ENCODE measurements at places on chromosomes 4 and X.

GRCh38 chr4:140423106-140423505 lies 4.3 kb downstream of the CLGN start:
- no peak for DNase-seq

DNA sequence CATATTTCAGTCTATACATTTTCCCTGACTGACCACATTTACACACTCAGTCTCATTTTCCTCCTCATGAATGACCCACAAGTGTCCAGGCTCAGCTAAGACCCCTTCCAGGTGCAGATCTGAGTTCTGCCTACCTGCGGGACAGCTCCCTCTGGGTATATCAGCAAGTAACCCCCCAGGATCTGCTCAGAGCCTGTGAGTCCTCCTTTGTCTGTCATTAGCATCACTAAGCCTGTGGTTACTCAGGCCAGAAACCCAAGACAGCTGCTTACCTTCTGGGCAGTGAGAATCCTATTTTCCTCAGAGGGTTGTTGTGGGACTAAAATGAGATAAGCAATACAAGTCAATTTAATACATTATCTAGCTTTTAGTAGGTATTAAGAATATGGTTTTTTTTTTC lies 487.6 kb upstream of the BOD1L1 start:
- DNase-seq = no peak

GRCh38 chrX:141220342-141221008 lies 21.8 kb downstream of the SPANXC start:
- DNase-seq = peak; percentile 2

DNA sequence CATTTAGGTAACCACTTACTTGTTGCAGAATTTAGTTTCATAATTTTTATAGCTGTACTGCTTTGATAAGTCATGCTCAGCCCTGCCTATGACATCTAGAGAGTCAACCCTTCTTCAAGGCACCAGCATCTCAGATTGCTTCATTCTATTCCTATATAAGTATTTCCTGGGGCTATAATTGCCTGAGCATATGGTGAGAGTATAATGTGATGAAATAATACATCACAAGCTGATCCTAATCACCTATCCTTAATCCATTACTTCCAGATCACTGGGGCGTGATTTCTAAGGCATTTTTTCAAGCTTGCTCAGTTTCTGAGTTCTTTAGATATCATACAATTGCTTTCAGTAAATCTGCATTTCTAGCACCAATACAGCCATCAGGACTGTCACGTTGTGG lies 200.0 kb upstream of the NPY2R start:
- no peak for DNase-seq

DNA sequence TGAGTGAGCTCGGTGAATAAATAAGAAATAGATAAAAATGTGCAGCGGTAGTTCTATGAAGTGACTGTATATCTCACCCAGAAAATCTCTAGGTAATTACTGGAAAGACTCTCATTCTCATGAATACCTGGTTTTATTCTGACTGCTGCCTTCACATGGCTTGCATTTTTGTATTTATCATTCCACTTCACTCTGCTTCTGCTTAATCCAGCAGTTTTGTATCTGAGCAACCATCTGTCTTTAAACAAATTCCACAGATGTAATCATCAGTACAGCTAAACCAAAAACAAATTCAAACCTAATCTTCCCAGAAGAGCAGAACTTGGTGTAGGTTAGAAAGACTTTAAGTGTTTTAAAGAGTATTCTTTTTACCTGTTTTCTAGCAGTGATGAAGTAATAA lies 11.2 kb upstream of the ALB start:
- DNase-seq = no peak

GRCh38 chrX:12771445-12772069 lies 19.7 kb upstream of the PRPS2 start:
- DNase-seq = no peak

DNA sequence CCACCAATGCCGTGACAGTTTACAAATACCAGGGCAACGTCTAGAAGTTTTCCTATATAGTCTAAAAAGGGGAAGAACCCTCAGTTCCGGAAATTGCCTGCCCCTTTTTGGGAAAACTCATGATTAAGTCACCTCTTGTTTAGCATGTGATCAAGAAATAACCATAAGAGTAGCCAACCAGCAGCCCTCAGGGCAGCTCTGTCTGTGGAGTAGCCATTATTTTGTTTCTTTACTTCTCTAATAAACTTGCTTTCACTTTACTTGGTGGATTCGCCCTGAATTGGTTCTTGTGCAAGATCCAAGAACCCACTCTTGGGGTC lies 20.0 kb upstream of the HOPX start:
- no peak for DNase-seq

DNA sequence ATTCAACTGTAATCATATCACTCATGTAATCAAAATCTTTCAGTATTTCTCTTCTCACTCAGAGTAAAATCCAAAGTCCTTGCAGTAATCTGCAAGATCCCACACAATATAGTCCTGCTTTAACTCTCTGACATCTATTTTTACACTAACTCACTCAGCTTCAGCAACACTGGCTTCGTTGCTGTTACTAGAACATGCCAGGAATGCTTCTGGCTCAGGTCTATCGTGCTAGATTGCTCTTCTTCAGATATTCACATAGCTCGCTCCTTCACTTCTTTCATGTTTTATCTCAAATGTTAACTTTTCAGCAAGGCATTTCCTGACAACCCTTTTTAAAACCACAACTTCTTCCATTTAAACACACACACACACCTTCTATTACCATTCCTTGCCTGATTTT lies 331.7 kb upstream of the HTR2C start:
- no peak for DNase-seq

DNA sequence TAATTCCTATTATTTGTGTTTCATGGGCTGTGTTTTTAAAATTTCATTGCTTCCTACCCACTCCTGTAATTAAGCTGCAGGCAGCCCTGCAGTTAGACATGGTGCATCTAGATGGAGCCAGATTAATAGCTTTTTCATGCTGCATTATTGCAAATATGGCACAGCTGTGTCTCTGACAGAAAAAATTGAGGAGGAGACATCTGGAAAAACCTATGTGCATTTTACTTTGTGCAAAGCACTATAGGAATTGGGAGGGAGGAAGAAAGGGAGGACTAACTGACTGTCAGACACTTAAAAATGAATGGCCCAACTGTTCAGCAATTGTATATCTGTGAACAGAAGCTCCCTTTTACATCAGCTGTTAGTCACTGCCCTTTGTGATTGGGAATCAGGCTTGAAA lies 8.1 kb upstream of the RPGR start:
- DNase-seq = no peak

GRCh38 chr4:147617841-147618691 lies 869 bp downstream of the TMEM184C start:
- DNase-seq = no peak

DNA sequence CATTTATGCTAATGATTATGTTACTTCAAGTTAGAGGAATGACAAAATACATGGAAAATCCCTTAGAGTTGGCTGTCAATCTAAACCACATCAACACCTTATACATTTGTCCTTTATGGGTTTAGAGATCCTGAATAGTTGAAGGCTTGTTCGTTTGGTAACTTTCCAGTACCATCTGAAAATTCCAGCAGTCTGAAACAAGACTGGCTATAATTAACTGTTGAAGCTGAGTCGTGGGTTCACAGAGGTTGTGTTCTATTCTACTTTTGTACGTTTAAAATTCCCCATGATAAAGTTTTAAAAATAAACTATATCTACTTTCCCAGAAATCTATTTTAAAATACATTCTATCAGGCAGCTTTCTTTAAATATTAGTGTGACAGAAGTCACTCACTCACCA lies 73.0 kb downstream of the USP46 start:
- DNase-seq = no peak

DNA sequence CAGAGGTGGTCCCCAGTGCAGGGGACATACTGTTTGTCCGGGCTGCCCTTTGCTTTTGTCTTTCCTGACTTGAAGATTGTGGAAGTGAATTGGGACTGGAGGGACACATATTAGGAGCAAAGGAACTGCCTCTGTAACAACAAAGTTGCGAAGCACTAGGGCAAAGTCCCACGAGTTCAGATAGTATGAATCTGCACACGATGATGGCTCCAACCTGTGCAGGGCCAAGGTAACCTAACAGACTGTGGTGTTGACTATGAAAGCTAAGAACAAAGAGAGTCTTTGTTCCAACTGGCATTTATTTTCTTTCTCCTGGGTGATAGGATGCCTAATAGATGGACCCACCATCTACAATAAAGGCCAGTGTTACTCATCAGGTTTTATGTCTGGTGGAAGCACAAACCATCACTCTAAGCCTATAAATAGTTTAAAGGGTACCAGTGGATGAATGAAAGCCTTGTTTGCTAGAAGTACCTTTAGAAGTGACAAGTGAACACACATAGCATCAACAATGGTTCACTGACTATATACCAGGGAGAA lies 71.8 kb downstream of the TMA16 start:
- DNase-seq = no peak

GRCh38 chrX:39161611-39162255 lies 360.5 kb downstream of the MID1IP1 start:
- DNase-seq = no peak

DNA sequence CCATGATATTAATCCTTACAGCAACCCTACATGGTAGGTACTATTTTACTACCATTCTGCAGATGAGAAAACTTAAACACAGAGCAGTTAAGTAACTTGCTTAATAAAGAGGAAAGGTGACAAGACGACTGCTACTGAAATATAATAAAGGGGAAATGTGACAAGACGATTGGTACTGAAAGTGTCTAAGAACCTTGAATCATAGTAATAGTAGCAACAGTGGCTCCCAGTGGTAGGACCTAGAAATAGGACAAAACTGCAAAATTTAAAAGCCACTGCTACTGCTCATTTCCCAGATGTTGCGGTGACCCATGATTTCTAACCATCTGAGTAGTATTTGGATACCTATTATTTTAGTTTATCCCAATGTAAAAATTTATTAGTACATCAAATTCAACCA lies 89.5 kb downstream of the TASL start:
- no peak for DNase-seq

GRCh38 chrX:117860517-117860916 lies 256.1 kb downstream of the KLHL13 start:
- DNase-seq = no peak

DNA sequence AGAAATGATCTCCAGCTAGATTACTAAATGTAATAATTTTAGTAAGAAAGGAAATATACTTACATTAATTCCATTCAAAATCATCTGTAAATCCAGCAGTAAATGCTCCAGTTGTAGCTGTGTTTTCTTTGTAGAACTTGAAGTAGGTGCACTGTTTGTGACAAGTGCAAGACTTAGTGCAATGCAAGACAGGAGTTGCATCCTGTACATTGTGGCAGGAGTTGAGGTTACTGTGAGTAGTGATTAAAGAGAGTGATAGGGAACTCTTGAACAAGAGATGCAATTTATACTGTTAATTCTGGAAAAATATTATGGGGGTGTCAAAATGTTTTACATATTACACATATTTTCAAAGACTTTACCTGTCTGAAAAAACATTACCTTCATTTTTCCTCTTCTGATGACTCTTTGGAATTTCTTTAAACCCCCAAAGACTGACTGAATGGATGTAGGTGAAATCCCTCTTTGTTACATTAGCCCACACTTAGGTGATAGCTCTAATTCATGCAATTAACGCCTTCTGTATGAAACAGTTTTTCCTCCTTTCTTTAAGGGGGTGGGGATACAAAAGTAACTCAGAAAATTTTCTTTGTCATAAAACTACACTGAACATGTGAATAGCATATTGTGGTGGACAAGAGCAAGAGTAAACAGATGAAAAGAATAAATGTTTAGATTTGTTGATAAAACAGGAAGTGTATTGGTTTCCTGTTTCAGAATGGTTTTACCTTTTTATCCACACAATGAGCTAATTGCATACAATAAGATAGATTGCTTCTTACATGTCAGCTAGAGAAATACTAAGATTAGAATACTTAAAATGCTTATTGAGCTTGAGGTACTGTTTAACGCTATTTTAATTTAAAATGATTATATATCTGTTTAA lies at the start of gene IL2:
TSS of gene IL2 (minus strand) at position 495 of the 886 bp plus-strand sequence. CDS start at position 210, 285 bp downstream.
- no peak for DNase-seq

DNA sequence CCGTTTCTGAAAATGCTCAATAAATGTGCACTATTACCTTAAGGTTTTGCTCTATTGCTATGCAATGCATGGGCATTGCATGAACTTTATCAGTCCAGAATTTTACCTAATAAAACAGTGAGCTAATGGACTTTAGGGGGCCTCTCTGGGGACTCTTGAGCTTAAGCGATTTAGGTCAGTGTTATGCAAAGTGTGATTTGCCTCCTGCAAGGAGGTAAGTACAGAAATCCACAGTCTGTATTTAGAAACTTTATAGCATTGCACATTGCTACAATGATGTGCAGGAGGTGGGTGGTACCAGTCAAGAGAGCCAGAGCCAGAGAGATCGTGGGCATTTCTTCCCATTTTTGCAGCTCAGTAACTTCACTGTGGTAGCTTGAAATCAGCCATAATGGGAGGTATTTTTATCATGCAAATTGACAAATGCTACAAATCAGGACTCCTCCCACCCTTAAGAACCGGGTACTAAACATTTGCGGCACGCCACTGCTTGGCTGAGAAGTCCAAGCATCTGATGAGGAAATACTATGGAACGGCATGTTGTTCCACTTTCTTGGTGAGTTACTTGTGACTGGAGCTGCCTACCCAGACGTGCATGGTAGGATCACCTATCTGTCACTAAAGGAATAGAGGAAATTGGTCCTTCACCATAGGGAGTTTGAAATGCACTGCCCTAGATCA lies 174.6 kb upstream of the PGRMC2 start:
- no peak for DNase-seq

DNA sequence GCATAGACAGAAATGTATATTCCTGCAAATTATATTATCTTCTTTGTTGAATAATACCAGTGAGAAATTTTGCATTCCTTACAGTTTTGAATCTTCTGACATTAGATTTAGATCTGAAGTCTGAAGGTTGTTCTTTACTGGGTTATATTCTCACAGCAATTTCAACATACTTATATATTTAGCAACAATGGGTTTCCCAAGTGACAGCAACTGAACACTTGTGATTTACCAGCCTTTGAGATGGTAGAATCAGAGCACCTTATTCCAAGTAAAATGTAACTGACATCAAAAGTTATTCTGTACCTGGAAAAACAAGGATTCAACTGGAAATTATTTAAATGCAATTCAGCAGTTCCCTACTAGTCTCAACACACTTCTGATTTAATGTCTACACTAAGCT lies 66.0 kb downstream of the RELL1 start:
- DNase-seq = no peak

DNA sequence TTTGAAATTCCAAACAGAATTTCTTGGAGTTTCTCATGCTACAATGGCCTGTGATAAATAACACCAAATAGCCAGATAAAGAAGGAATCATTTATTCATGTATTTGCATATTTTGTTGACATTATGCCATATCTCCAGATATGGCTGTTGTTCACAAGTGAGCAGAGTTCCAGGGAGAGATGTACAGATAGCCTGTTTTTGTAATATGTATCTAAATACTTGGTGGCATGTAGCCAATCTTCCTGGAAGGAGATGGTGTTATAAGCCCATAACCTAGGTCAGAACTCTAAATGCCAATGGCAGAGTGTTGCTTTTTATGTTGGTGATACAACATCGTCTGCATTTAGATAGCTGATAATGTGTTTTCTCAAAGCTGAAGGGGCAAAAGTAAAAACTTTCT lies 292.2 kb downstream of the FBXO8 start:
- no peak for DNase-seq
